ENCODE measurements at places on chromosomes 5 and 9.

- DNase-seq: no peak
Observed at GRCh38 chr9:105693435-105694189, 729 bp upstream of the TMEM38B start.

DNA sequence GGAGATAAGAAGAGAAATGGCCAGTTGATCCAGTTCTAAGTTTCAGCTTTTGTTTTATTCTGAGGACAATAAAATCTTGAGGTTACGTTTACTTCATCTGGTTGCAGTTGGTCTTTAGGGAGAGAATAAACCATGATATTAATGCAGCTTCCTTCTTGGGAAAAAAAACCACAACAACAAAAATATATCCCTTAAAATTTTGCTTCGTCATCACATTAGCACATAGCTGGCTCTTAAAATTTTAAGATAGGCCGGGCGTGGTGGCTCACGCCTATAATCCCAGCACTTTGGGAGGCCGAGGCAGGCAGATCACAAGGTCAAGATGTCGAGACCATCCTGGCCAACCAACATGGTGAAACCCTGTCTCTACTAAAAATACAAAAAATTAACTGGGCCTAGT lies 86.4 kb downstream of the EQTN start:
- no peak for DNase-seq

GRCh38 chr5:135950611-135951010 lies 4.2 kb downstream of the LECT2 start:
- no peak for DNase-seq

DNA sequence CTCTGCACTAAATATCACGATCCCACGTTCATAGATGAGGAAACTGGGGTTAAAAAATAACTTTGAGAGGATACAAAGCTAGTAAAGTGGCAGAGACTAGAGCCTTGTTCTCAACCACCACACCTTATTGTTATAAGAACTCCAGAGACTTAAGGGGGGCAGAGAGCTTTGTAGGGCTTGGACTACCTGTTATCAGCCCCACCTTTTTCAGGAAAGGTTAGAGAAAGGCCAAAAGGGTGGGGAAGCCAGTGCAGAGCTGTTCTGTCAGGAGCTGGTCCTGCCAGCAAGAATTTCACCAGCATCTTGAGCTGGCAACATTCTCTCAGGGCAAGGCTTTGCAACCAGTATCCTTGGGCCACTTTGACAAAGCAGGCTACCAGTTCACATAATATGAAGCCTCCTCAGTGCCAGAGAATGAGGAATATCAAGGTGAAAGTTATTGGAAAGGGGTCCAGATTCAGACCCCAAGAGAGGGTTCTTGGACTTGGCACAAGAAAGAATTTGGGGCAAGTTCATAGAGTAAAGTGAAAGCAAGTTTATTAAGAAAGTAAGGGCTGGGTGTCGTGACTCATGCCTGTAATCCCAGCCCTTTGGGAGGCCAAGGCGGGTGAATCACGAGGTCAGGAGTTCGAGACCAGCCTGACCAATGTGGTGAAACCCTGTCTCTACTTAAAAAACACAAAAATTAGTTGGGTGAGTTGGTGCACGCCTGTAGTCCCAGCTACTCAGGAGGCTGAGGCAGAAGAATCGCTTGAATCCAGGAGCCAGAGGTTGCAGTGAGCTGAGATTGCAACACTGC lies 66.2 kb upstream of the CLINT1 start:
- DNase-seq: no peak

GRCh38 chr5:142290577-142291299 lies 34.1 kb downstream of the SPRY4 start:
- no peak for DNase-seq

GRCh38 chr5:34848230-34848629 lies 9.3 kb downstream of the TTC23L start:
- DNase-seq: no peak

DNA sequence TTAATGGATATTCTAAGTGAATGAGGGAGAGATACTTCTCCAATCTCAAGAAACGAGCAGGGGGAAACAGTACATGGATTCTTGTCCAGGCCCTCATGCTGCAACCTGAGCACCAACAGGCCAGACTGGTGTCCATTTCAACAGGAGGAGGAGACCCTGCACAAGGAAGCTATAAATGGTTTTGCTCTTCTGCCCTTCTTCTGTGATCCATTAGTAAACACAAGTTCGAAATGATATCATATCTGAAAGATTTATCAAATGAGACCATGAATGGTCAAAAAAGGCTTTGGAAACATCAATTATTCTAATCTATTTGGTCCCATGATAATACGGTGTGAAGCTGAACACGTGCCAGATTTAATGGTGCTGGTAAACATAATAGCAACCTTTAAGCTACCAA lies 109.8 kb downstream of the NR6A1 start:
- no peak for DNase-seq

DNA sequence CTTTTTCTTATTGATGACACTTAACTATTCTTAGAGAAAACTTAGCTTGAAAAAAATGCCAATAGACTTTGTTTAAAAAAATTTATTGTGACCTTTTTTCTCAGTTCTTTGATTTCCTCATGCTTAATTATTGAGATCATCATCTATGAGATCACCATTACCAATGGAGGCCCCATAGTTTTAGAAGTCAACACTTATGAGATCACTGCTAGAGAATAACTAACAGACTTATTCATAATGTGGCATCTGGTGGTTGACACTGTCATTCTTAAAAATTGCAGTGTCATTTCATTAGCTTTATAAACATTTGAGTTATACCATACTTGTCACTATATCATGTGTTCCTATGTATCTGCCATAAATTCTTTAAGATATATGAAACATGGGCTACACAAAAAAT lies 14.9 kb upstream of the FEM1C start:
- no peak for DNase-seq

DNA sequence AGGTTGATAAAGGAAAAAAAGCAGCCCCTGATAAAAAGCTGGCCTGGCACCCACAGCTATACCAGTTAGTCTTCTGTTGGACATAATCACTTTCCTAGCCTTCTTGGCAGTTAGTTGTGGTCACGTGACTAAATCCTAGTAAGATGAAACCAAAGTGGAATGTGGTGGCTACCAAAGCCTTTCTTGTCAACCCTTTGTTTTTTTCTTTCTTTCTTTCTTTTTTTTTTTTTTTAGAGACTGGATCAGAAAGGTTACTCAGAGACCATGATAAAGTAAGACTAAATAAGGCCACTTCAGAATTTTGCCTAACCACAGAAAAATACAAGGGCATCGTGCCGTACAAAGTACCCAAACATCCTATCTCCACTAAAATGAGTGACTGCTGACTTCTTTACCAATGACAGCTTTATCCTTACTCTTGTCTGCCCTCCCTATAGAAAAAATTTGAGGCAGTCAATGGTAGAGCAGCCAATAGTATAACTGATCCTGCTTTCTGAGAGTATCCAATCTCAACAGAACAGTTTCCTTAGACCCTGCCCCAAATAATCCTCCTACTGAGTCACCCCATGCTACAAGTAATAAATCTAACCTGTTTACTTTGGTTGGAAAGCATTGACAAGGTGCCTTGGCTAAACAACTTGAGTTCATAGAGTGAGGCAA lies 14.2 kb upstream of the KIF27 start:
- DNase-seq: no peak

DNA sequence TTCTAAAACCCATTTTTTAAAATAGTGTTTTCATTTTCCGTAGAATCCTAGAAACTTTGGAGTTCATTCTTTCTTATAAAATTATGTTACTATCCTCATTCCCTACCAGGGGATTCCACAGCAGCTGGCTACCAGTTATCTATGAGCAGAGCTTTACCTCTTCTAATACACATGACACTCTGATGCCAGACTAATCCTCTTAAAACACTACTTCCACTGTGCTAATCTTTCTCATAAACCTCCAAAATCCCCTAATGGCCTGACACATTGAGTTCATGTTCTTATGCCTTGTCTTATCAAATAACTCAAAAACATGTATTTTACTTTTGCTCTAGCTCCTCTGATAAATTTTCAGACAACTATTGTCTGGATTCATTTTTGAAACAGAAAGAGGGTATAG lies 633.6 kb upstream of the FTMT start:
- DNase-seq: no peak

GRCh38 chr9:78972303-78972999 lies 599.3 kb upstream of the TLE4 start:
- no peak for DNase-seq

- DNase-seq: no peak
Observed at GRCh38 chr5:108481355-108481931, 99.5 kb upstream of the FBXL17 start.

DNA sequence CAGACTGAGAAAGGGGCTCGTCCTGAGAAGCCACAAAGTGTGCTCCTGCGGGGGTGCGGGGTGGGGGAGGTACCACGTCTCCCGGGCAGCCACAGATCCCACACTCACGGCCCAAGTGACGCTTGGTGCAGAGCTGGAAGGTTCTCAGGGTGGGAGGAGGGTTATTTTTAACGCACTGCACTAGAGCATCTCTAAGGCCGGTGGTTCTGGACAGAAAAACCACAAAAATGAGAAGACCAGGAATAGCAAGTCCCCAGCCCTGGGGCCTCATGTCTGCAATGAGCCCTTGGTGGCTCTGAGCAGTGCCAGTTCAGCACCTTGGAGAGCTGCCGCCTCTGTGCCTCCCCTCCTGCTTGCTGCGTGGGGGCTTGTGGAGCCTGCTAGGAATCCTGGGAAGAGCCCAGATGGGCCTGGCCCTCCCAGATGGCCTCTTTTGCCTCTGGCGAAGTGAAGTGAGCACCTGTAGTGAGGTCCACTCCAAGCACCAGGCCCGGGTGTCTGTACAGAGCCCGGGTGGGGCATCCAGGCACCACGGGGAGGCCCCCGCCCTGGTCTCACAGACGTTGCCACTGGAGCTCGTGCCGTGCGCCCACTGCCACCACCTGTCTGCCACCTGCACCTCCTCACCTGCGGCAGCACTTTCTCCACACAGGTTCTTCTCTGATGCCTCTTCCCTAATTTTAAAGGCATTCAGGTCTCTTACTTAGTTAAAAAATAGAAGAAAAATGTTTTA lies 48.9 kb upstream of the CACNA1B start:
- DNase-seq: no peak

DNA sequence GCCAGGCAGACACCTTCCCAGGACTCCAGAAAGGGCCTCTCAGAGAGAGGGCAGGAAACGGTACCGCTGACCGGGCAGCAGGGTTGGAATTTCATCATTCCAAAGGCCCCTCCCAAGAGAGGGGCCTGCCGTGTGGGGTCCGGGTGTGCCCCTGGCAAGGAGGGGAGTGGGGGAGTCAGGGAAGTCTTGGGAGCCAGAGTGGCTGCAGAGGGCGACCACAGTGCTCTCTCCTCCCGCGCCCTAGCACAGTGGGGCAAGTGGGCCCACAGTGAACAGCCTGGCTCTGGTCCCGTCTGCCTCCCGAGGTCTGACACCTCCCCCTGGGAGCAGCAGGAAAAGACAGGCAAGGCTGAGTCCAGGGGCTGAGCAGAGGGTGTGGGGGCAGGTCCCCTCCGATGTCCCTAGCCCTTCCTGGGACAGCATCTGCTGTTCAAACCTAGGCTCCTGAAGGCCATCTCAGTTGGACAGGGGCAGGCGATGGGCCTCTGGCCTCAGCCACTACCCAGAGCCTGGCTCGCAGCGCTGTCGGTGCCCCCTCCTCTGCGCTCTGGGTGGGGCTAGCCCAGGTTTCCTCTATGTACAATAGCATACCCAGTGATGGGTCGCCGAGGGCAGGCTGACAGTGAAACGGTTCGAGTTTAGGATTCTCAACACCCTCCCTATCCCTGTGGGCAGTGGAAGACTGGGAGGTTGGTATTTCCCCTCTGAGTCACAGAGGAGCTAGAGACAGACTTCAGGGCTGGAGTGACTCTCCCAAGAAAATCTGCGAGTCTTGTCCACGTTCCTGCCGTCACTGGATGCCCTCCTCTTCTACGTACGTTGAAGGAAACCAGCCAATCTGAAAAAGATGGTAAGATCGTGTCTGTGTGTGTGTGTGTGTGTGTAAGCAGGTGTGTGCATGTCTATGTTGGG lies 25.4 kb upstream of the SARDH start:
- DNase-seq: no peak

DNA sequence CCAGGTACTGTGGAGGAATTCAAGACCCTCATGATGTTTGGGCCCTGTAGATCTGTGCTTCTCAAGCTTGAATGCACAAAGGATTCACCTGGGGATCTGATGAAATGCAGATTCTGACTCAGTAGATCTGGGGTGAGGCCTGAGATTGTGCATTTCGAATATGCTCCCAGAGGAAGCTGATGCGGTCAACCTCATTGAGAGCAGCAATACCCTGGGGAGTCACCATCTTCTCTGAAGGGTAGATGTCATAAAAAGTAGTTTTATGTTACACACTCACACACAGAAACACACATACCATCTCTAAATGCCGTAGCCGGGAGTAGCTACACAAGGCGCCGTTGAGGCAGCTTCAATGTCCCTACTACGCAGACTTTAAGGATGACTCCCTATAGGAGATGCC lies 55.8 kb upstream of the CPEB4 start:
- DNase-seq: no peak

- no peak for DNase-seq
Observed at GRCh38 chr9:93012963-93013855, 45.3 kb upstream of the SUSD3 start.

DNA sequence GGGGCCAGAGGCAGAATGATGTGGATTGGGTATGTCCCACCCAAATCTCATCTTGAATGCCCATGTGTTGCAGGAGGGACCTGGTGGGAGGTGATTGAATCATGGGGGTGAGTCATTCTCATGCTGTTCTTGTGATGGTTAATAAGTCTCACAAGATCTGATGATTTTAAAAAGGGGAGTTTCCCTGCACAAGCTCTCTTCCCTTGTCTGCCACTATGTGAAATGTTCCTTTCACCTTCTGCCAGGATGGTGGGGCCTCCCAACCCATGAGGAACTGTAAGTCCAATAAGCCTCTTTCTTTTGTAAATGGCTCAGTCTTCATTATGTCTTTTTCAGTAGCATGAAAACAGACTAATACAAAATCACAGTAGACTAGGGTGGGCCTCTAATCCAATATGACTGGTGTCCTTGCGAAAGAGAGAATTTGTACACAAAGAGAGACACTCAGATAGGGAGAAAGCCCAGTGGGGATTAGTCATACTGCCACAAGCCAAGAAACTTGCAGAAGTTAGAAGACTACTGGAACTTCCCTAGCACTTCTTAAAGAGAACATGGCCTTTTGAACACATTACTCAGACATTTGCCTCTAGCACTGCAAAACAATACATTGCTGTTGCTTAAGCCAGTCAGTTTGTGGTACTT lies 68.4 kb downstream of the ANXA1 start:
- DNase-seq: no peak

DNA sequence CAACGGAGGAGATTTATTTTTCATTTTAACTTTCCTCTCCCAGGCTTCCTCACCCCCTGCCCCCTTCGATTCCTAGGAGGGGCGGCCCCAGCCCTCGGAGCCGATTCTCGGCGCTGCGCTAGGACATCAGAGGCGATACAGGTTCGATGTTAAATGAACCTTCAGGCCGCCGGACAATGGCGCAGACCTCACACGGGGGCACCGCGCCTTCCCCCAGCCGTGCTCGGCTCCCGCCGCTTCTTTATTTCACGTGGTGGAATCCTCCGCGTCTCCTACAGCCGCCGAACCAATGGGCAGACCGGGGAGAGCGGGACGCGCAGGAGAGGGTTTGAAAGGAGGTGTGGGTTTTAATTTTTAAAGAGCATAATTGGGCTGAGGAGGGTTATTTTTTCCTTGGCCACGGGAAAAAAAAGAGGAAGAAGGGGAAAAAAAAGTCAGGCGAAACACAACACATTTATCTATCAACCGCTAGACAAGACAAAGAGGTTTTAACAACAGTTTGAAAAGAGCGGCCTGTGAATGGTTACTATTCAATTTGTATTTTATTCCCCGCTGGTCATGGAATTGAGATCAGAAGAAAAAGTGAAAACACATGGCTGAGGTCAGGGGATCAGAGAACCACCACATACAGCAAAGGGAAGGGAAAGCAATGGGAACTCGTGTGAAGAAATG lies 126.8 kb downstream of the TMEM174 start:
- no peak for DNase-seq

- DNase-seq: no peak
Observed at GRCh38 chr9:32565967-32566366, 7.0 kb downstream of the NDUFB6 start.

All from stimulated activated CD4-positive, alpha-beta T cell treated with anti-CD3 and anti-CD28 coated beads, TNF-alpha, amount 100 ng/mL, for 4 hours (primary cell).